NCI-H226 (cell line): ENCODE measurements at places on chromosomes 12 and 14.

DNA sequence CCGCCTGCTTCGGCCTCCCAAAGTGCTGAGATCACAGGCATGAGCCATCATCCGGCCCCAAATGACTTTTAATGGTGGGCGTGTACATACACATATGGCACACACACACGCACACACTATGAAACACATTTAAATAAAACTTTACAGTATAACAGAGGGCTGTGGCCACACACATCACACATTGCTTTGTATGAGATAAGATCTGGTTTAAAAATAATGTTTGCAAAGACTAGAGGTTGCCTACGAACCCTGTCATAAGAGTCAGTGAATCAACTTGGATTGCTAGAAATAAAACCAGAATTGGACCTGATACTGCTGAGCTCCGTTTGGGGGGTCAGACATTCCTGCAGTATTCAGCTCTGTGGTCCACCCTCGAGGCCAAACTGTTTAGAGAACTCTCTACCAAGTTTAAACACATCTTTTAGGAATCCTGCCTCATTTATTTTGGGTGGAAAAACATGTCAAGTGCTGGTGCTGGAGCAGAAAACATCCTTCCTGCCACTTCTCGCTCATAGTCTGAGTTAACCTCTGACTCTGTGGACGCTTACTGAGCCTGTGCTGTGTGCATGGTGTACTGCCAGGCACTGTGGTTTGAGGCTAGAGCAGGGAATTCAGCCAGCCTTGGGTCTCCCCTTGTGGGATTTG is 47.8 kb upstream of the EML1 start:
- DNase-seq: no peak

GRCh38 chr14:35435177-35435576 is 30.6 kb upstream of the NFKBIA start:
- DNase-seq: no peak

GRCh38 chr14:95052016-95052585 is 105.2 kb downstream of the DICER1 start:
- no peak for DNase-seq

DNA sequence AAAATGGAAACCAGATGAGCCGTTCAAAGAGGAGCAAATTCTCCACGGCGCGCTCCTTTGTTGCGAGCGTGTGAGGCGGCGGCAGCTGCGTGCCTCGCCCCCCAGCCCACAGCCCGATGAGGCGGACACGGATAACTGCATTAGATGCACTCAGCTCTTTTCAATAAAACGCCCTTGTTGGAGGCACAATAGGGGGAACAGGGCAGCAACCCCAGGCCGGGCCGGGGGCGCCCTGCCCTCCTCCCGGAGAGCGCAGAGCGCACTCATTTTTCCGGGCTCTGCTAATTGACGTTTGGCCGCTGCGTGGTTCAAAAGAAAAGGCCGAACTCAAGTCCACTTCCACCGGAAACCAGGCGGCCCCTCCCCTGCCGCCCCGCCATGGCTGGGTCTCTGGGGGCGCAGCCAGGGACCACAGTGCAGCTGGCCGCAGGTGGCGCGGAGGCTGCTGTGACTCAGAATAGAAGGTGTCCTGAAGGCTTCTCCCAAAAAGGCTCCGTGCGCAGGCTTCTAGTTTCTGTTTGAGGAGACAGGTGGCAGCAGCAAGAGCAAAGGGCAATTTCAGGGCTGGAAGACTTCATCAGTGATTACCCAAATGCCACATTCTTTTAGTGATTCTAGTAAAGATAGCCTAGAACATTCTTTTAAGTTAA is 29.0 kb upstream of the SMOC1 start:
- DNase-seq: no peak

DNA sequence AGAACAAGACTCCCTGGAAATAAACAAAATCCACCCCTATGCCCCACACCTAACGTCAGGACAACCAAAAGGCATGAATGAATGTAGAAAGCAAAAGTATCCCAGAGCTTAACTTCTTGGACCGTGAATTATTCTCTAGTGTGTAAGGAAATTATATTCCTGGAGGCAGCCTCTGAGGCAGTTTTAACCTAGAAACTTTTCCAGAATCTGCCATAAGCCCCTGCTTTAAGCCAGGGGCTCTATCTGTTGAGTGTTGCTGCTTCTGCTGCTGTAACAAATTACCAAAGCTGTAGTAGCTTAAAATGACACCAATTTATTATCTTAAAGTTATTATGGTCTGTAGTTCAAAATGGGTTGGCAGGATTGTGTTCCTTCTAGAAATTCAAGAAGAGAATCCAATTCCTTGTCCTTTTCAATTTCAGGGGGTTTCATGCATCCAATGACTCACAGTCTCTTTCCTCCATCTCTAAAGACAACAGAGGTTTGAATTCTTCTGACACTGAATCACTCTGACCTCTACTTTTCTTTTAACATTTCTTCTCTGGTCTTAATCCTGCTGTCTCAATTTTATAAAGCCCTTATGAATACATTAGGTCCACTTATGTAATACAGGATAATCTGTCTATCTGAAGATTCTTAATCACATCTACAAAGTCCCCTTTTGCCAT is 242.7 kb downstream of the ATXN7L3B start:
- peak; percentile 38 for DNase-seq

- DNase-seq: peak; percentile 51
These were observed 100.7 kb downstream of the LRRK2 start for GRCh38 chr12:40325349-40325960.

DNA sequence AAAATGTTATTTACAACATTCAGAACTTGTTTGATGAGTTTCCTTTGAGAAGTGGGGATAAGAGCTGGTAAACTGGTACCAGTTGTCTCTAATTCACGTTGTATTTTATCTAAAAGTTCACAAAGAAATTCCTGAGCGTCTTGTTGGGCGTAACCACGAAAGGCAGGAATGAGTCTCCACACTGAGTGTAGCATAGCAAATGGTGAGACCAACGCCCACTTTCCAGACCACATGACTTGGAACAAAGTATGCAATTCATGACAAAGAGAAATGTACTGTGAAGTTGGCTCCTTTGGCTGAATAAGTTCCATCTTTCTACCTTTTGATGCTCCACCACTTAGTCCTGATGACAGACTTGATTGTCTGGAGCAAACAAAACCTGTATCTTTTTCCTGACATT is 18.4 kb downstream of the USP44 start:
- DNase-seq: peak; percentile 77

GRCh38 chr14:104120281-104120741 is 18.1 kb upstream of the KIF26A start:
- no peak for DNase-seq

DNA sequence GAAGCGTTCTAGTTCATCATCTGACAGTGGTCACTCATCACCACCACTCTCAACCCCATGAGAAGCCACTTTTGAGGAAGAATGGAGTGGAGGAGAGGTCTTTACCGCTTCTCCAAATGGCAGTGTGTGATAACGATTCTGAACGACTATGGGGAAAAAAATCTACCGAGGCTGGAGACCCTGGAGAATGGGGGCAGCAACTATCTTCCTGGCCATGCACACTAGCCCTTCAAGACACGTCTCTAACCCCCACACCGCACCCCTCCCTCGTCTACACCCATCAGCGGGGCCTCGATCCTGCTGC is 365 bp downstream of the ING4 start:
- no peak for DNase-seq

DNA sequence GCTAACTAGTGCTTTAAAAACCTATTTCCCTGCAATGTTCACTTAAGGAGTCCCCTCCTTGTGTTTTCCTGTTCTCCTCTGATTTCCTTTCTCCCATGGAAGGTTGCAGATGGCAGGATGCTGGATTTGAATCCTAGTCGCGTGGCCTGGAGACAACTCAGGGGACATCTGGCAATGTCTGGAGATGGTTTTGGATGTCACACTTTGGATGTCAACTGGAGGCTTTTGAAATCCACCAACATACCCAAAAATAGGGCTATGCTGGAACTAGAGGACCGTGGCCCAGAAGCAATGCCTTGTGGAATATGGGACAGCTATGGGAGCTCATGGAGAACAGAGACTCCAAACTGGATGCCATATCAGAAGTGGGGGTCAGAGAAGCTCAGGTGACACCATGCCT is 95.8 kb upstream of the NOS1 start:
- no peak for DNase-seq

GRCh38 chr14:90228478-90228877 is 27.9 kb upstream of the PSMC1 start:
- DNase-seq: no peak

DNA sequence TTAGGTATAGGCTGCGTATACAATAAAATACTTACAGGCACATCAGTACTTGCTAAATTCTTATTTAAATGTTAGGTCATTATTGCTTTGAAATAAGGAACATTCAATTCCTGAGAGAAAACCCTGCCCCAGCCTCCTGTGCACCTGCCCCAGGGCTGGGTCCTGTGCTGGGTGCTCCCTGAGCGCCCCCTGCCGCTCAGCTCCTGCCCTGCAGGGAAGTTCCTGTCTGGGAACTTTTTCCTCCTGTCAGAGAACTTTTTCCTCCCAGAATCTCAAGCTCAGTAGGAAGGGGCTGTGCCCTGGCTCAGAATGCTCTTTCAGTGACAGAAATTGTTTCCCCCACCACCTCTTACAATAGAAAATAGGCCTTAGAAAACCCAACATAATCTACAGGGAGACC is 751.1 kb downstream of the TMEM121 start:
- no peak for DNase-seq

DNA sequence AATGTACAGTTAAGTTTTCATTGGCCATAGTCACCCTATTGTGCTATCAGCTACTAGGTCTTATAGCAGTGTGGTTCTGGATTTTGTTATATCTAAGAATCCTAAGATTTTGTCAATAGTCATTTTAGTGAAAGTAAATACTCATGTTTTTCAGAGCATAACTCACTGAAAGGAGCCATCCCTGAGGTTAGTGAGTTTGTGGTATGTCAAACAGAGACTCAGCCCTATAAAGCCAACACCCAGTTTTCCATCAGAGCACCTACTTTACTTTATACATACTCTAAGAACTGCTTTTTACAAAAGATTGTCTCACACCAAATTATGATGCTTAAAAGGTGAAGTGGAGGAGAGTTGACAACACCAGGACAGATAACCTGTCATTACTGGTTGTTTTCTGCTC is 686.3 kb upstream of the LRFN5 start:
- DNase-seq: no peak

GRCh38 chr12:65392491-65392890 is 114.0 kb downstream of the MSRB3 start:
- no peak for DNase-seq

DNA sequence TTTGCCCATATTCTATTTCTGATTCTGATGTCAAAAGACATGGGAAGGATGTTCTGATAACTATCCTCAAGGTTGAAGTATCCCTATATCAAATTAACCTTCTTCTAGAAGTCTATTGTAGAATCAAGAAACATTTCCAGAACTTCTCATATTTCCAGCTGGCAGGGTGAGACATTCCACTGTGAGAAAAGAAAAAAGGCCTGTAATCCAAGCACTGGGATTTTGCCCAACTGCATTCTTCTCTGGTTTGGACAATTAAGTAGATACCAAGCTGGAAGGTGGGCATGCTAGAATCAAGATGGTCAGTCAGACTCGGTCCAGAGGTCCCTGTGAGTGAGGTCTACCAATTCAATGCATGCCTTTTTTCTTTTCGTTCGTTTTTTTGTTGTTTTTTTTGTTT is 60.9 kb downstream of the MAP3K9 start:
- DNase-seq: no peak

GRCh38 chr14:57362361-57362760 is 28.0 kb upstream of the NAA30 start:
- no peak for DNase-seq
